Left ventricle myocardium inferior (tissue), 1 donor: ENCODE measurements at places on chromosomes 2 and 18. TPM values are rescaled to one million over a fixed set of nuclear protein-coding genes. Genes with fewer than 3 reads are reported as not detected.
A peak's percentile ranks its signal among the peaks of the same experiment; 100 is the strongest.

DNA sequence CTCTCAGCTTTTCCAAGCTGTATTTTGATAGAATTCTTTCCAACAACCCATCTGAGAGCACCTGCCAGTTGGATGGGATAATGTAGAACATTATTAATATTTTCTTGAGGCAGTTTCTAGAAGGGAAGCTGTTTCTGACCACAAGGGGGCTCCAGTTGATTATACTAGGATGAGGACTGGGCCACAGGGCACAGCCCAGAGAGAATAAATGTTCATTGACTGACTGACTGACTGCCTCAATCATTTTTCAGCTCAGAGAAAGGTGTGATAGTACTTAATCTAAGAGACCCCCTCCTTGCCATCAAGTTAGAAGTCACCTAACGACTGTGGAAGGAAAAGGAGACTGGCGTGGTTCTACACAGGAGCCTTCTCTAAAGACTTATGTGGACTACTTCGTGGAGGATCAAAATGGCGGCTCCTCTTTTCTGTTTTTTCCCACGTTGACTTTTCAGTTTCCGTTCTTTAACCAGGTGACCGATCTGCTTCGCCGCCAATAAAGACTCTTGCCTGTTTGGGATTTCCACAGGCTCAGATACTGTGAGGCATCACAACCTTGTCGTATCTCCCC is 31.9 kb upstream of the CREG2 start:
- no peaks in the 10 kb centered on the region for H3K27me3 ChIP-seq
- H3K4me3 ChIP-seq, result no peak overlapping the region
- peaks cover 7% of the 10 kb centered on the region for H3K4me1 ChIP-seq
- no peak overlapping the region for H3K27ac ChIP-seq
- no peak for DNase-seq

DNA sequence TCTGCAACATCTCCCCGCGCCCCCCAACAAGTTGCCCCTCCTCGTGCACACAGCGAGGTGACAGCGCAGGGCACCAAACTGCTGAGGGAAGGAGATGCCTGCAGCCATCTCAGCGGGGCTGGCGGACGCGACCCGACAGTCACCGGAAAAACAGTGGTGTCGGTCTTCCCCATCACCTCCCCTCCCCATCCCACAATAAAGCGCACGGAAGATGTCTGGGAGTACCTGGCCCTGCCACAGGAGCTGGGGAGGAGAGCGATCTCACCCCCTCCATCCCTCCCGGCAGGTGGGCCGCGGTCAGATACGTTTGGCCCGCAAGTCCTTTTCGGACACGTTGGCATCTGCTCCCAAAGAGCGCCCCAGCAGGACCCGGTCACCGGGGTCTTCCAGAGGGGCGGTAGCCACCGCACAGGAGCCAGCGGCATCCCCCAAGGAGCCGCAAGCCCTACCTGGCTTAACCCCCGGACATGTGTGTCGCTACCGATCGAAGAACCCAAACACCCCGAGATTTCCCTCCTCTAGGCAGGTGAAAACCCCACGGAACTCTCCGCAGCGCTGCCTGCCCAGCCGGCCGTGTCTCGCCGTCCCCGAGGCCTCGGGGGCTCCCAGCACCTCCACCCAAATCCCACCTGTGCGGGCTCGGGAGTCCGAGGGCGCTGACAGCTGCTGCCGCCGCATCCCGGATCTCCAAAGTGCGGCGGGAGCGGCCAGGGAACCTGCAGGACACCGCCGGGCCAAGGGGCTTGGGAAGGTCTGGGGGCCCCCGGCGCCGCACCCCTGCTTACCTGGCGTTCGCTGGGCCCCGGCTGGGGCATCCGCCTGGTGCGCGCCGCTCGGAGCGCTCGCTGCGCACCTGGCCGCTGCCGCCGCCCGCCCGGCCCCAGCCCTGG is 657 bp downstream of the ATP8B1 start:
- H3K4me1 ChIP-seq, result peaks cover 70% of the 10 kb centered on the region
- peak overlapping the region; percentile 90 for H3K27ac ChIP-seq
- H3K4me3 ChIP-seq, result peak overlapping the region; percentile 93

DNA sequence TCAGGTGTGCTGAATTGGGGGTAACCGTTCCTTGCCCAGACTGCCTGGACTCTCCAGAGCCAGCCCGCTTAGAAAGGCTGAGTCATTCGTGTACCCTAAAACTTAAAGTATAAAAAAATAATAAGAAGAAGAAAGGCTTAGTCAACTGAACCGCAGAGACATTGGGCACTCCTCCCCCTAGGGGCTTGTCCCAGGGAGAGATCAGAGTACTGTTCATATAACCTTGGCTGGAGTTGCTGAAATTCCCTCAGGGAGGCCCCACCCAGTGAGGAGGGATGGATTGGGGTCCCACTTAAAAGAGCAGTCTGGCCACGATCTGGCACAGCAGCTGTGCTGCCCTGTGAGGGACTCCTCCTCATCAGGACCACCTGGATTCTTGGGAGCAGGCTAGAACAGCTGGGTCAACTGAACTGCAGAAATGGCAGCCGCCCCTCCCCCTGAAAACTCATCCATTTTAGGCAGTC is 37.2 kb downstream of the ANKRD12 start:
- H3K27me3 ChIP-seq, result no peaks in the 10 kb centered on the region
- no peak for DNase-seq
- H3K4me3 ChIP-seq, result no peak overlapping the region
- no peaks in the 10 kb centered on the region for H3K36me3 ChIP-seq

GRCh38 chr2:236318401-236318800 is 54.2 kb upstream of the ASB18 start:
- H3K27me3 ChIP-seq, result no peaks in the 10 kb centered on the region
- H3K27ac ChIP-seq, result no peak overlapping the region
- no peak overlapping the region for H3K4me3 ChIP-seq
- H3K36me3 ChIP-seq, result no peaks in the 10 kb centered on the region
- no peak for DNase-seq
- H3K4me1 ChIP-seq, result peaks cover 8% of the 10 kb centered on the region

DNA sequence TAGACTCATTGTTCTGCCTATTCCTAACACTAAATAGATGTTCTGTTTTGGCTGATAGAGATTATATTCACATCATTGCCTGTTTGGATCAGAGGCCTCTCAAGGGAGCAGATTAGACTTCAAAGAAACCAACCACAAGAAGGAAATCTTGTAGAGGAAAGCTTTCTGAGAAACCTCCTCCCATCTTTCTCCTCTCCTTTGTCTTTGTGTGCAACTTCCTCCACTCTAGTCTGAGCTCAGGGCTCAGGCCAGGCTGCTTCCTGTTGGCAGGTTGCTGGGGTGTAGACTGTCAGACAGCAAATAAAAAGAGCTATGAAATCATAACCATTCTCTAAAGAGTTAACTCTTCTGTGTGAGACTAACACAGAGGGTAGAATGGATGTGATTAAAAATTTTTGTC is 113.0 kb downstream of the TGFA start:
- no peaks in the 10 kb centered on the region for H3K36me3 ChIP-seq
- DNase-seq, result no peak
- no peaks in the 10 kb centered on the region for H3K4me1 ChIP-seq
- no peak overlapping the region for H3K27ac ChIP-seq
- H3K27me3 ChIP-seq, result no peaks in the 10 kb centered on the region

- peak overlapping the region; percentile 14 for H3K4me3 ChIP-seq
- H3K4me1 ChIP-seq, result peaks cover 49% of the 10 kb centered on the region
Measured at GRCh38 chr2:240237609-240238174, 97.2 kb upstream of the OTOS start.

DNA sequence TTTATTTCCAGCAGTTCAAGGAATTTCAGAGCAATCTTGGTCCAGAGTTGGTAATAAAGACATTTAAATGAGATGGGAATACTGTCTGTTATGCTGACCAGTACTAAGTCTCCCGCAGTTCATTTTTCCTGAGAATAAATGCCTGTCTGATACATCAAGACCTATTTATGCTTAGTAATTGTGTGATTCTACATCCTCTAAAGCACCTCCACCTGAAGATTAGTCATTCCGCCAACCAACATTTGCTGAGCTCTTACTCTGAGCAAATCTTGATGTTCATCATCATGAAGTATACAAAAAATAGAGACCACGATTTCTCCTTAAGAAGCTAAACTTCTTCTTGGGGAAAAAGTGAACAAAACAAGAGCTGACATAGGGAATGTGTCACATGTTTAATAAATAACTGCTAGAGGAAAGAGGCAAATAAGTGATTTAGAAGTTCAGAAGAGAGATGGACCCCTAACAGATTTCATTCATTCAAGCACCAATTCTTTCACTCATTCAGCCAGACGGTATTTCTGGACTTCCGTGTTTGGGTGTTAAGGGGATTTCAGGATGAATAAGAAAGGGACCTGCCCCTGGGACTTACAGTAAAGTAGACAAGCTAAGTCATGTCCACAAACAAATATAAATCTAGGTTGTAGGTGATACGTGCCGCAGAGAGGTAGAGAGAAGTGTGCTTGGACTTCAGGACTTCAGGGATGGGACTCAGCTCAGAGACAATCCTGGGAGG is 34.2 kb upstream of the PPP4R1 start:
- H3K4me1 ChIP-seq, result peaks cover 8% of the 10 kb centered on the region
- no peak overlapping the region for H3K4me3 ChIP-seq
- no peaks in the 10 kb centered on the region for H3K27me3 ChIP-seq
- H3K27ac ChIP-seq, result no peak overlapping the region
- H3K36me3 ChIP-seq, result no peaks in the 10 kb centered on the region
- no peak for DNase-seq

- no peaks in the 10 kb centered on the region for H3K4me1 ChIP-seq
- H3K4me3 ChIP-seq, result no peak overlapping the region
- DNase-seq, result no peak
- H3K27me3 ChIP-seq, result peaks cover 51% of the 10 kb centered on the region
- H3K36me3 ChIP-seq, result no peaks in the 10 kb centered on the region
Measured at GRCh38 chr2:104752504-104752903, 101.4 kb upstream of the POU3F3 start.

DNA sequence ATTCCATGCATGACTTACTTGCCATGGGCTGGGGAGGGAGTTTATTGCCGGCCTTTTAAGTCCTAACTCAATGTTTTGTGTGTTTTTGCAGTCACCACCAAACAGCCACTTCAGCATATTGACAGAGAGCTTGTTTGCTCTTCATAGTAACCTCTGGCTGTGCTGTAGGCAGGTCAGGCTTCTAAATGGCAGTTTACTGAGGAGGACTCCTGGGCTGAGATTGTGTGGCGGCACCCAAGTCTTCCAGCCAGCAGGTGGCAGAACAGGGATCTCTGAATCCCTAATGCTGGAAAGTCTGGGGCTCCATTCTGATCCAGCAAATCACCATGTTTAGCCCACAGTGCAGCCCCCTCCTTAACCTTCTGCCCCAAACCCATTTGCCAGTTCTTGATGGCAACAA is 121.2 kb downstream of the CAPN13 start:
- H3K4me3 ChIP-seq, result no peak overlapping the region
- peaks cover 44% of the 10 kb centered on the region for H3K4me1 ChIP-seq
- H3K27ac ChIP-seq, result peak overlapping the region; percentile 90
- no peak for DNase-seq
- H3K27me3 ChIP-seq, result no peaks in the 10 kb centered on the region

The CDK15 gene
- total RNA-seq, result 0.16 TPM

The CDK5R2 gene
- total RNA-seq, result not detected

The TEX44 gene
- not detected for total RNA-seq

The CNGA3 gene
- total RNA-seq, result not detected

The DSG4 gene
- not detected for total RNA-seq

The RAPGEF4 gene
- total RNA-seq, result 3.7 TPM

The DSG1 gene
- 1.3 TPM for total RNA-seq

The C2orf78 gene
- not detected for total RNA-seq

The GKN2 gene
- not detected for total RNA-seq

The NPHP1 gene
- total RNA-seq, result 5.4 TPM
